ENCODE measurements at places on chromosomes 4 and X. TPM values are rescaled to one million over a fixed set of nuclear protein-coding genes. Genes with fewer than 3 reads are reported as not detected.
A peak's percentile ranks its signal among the peaks of the same experiment; 100 is the strongest.

The SPANXA2 gene
- total RNA-seq, result not detected

The VCX3B gene
- not detected for total RNA-seq

DNA sequence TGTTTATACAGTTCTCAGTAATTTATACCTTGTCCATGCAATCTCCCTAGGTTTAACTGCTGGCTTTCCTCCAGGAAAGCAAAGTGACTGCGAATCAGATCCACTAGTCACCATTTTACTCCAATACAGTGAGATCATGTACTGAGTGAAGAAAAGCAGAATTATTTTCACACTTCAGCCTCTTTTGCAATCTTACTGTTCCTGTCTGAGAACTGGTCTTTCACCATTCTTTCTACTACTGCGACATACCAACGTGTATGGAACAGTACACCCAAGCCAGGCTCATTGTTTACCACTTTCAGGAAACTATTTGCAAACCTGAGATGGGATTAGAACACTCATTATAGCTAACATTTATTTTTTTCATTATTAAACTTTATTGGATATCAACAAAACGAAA, 8.0 kb upstream of the MSL3 start:
- DNase-seq, result no peak

The KDR gene
- total RNA-seq, result not detected

DNA sequence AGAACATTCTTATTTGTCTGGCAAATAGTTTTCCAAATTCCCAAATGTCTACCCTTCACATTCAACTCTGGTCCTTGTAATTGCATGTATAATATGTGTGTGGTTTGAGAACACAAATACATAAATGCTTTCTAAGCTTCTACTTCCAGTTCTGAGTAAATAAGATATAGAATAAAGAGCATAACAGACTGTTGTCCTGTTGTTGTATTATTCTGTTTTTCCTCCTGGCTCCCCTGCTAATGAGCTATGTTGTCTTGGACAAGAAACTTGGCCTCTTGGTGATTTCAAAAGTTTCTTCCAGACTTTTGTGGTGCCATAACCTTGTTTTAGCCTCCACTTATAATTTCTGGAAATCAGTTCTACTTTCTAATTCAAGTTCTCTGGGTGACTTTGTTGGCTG, 75.3 kb upstream of the USP38 start:
- no peak for DNase-seq

- DNase-seq, result no peak
Measured at GRCh38 chr4:112279882-112280315, 5.8 kb downstream of the TIFA start.

DNA sequence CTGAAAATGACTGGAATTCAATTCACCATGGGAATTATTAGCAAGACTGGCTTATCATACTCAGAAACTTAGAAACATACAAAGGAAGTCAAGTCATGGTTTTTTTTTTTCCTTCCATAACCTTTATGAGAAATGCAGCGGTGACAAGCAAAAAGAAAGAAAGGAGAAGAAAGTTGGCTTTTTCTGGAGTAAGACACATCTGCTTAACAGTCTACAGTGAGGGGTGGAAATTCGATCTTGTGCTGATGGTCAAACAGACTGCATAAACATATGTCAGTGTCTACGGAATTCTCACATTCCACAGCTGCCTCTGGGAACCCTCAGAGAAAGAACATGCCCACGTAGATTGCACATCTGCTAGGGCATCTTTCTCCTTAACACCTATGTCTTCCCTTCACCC, 54.6 kb downstream of the PROM1 start:
- DNase-seq, result no peak

DNA sequence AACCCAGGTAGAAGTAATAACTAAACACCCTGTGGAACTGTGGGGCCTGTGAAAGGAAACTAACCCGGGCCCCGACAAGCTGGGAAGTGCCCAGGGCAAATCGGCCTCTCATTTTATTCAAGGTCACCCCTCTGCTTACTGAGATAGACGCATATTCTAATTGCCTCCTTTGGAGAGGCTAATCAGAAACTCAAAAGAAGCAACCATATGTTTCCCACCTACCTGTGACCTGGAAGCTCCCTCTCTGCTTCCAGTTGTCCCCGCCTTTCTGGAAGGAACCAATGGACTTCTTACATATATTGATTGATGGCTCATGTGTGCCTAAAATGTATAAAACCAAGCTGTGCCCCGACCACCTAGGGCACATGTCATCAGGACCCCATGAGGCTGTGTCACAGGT, 23.1 kb upstream of the DHRSX start:
- DNase-seq, result no peak

GRCh38 chr4:82450966-82451755, 20.8 kb downstream of the ENOPH1 start:
- no peak for DNase-seq

GRCh38 chr4:184423003-184423686, 51.2 kb downstream of the IRF2 start:
- no peak for DNase-seq

GRCh38 chrX:109911046-109911445, 91.9 kb upstream of the TMEM164 start:
- no peak for DNase-seq

GRCh38 chr4:141347684-141348083, 127.0 kb downstream of the ZNF330 start:
- DNase-seq, result no peak

The PABPC1L2A gene
- not detected for total RNA-seq

DNA sequence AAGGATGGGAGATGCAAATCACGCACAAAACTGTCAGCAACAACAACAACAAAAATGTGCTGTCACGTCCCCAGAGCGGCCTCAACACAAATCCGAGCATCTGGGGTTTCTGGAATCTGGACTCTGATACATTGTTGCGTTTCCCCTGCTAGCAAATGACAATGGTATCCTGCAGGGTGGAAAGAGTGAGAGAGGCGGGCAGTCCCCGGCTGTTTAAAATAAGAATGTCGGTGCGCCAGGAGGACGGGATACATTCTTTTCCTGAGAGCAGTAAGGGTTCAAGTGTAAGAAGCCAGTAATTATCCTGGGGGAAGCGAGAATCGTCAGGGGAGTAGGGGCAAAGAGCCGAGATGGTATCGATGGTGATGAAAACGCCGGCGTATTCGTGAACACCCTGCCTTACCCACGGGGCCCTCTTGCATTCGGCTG, 310.2 kb downstream of the ASMT start:
- DNase-seq, result no peak

GRCh38 chr4:8268901-8269534, 536 bp upstream of the HTRA3 start:
- DNase-seq, result no peak

DNA sequence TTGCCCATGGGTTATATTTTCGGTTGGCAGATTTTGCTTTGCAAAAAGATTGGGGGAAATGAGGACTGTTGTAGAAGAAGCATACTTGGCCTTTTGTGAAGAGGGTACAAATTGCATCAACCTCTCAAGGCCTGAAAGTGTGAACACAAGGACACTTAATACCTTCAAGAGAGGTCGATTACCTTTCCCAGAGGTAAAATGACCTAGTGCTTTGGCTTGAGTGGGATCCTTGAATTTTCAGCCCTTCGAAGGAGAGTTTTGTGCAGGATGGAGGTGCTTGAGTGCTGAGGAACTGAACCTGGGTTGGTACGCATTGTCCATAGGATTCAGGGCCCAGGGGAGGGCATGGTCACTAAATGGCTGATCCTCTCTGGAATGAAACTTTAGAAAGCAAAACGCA, 27.6 kb upstream of the NKAP start:
- no peak for DNase-seq

DNA sequence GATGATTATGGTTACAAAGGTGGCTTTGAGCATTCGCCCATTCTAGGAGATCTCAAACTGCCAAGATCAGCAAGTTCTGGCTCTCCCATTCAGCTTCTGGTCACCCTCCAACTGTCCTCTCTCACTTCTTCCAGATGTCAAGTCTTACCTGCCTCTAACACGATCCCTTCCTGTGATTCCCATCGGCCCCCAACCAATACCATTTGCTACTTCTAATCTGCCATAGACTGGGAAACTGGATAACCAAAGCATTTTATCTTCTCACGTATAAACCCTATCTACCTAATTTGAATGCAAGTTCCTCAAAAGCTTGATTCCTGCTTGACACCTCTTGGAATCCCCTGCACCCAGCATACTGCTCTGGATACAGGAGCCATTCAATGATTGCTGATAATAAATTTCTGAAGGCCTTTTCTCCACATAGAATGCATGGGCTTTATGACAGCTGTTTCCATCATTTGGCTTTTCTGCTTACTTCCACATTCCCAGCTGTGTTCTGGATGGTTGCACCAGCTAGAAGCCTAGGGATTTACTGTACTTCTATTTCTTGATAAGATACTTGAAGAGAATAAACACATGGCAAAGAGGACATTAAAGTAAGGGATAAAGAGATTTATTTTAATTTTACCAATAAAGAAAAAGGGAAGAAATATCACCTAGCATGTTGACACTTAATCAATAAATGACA, 9.6 kb downstream of the GPC4 start:
- no peak for DNase-seq

DNA sequence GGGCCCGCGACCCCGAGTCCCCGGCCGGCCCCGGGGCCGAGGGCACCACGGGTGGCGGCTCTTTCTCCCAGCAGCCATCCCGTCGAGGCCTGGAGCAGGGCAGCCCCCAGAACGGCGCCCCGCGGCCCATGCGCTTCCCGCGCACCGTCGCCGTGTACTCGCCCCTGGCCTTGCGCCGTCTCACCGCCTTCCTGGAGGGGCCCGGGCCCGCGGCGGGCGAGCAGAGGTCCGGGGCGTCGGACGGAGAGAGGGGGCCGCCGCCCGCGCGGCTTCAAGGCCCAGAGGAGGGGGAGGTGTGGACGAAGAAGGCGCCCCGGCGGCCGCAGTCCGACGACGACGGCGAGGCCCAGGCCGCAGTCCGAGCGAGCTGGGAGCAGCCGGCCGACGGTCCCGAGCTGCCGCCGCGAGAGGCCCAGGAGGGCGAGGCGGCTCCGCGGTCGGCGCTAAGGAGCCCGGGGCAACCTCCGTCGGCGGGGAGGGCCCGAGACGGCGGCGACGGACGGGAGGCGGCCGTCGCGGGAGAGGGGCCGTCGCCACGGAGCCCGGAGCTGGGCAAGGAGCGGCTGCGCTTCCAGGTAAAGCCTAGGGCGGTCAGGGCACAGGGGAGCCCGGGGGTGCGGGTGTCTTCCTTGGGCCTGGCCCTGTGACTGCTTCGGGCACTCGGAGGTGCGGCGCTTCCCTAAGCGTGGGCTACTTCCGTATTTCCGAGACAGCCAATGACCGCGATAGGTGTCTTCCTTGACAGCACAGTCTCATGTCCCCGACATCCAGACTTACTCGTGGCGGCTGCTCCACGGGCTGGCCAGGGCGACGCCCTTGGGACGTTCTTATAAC, 845 bp downstream of the ZAR1 start:
- DNase-seq, result no peak

GRCh38 chr4:72846280-72847111, 223.0 kb downstream of the COX18 start:
- DNase-seq, result peak; percentile 22

DNA sequence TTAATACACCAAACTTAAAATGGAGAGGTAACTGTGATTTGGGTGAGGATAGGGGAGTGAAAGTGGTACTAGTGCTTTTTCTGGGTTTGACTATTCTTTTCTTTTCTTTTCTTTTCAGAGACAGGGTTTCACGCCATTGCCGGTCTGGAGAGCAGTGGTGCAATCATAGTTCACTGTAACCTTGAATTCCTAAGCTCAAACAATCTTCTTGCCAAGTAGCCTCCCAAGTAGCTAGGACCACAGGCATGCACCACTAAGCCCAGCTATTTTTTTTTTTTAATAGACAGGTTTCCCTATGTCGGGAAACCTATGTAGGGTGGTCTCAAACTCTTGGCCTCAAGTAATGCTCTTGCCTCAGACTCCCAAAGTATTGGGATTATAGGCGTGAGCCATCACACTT, 3.0 kb upstream of the ARMCX4 start:
- no peak for DNase-seq

- DNase-seq, result no peak
Measured at GRCh38 chrX:31590581-31591114, 518.8 kb upstream of the FTHL17 start.

- DNase-seq, result peak; percentile 50
Measured at GRCh38 chrX:22063284-22063683, 31.2 kb downstream of the PHEX start.

The MAGIX gene
- total RNA-seq, result 1.7 TPM

The EREG gene
- not detected for total RNA-seq

DNA sequence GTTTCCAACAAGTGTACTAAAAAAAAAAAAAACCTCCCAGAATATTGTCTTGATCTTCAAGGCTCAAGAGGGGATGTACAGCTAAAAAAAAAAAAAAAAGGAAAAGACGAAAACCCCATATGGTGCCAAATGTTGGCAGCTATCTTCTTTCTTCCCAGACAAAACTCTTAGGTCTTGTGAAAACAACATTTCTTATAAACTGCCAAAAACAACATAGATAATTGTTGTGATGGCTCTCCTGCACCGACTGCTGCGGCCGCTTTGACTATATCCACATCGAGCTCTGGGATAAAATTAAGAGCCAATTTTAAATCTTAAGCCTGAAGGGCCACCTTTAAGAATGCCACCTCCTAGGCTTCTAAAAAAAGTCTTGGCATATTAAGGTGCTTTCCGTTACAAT, 23.5 kb downstream of the PDGFC start:
- no peak for DNase-seq

GRCh38 chr4:88017516-88018297, 10.3 kb downstream of the PKD2 start:
- DNase-seq, result no peak

The GIMD1 gene
- total RNA-seq, result not detected

The TRPC5OS gene
- total RNA-seq, result not detected

The PNMA3 gene
- total RNA-seq, result not detected

The IQSEC2 gene
- not detected for total RNA-seq

- DNase-seq, result no peak
Measured at GRCh38 chr4:7130621-7131211, 61.6 kb upstream of the SORCS2 start.

The CAPN6 gene
- total RNA-seq, result not detected

- no peak for DNase-seq
Measured at GRCh38 chrX:47247999-47248320, 15.2 kb downstream of the USP11 start.

DNA sequence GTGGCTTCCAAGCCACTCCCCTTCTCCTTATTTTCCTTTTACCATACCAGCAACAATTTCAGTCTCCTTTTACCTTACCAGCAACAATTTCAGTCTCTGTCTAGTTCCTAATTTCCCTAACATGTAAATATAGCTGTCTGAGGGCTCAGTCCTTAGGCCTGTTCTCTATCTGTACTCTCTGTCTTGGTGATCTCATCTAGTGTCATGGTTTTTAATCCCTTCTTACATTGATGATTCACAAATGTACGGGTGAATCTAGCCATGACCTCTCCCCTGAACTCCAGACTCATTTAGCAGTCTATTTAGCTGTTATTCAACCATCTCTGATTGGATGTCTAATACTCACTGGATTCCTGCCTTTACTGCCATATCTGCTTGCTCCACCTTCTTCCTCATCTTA, 7.2 kb downstream of the IL15 start:
- DNase-seq, result no peak

The RASL11B gene
- total RNA-seq, result not detected

DNA sequence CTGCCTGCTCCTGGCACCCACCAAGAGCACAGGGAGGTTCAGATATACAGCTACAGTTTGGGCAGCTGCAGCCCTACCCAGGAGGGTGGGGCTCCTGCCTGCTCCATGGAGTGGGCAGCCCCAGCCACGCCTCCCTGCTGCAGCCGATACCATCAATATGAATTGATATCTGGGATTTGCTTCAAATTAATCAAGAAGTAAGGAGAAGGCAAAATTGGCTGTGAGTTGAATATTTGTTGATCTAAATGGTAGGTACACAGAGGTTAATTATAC, 31.2 kb upstream of the ZNF280C start:
- DNase-seq, result no peak
